GM12892 (cell line): ENCODE measurements at places on chromosomes 3 and 15.

DNA sequence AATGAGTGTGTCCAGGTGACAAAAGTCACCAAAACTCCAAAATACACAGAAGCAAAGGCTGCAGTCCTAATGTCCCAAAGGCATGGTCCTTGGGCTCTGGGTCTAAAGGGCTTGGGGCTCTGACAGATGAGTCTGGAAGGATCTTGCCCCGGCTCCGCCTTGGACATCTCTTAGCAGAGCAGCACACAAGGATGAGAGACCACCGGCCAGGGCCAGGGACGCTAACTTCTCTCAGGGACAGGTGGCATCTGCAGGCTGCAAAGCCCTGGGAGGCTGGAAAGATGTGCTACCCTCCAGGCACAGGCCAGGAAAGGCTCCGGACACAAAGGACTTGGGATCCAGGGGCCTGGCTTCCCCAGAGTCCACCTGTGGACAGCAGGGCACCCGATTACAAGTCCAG, 14.1 kb upstream of the SHISA5 start:
- no peak for DNase-seq

DNA sequence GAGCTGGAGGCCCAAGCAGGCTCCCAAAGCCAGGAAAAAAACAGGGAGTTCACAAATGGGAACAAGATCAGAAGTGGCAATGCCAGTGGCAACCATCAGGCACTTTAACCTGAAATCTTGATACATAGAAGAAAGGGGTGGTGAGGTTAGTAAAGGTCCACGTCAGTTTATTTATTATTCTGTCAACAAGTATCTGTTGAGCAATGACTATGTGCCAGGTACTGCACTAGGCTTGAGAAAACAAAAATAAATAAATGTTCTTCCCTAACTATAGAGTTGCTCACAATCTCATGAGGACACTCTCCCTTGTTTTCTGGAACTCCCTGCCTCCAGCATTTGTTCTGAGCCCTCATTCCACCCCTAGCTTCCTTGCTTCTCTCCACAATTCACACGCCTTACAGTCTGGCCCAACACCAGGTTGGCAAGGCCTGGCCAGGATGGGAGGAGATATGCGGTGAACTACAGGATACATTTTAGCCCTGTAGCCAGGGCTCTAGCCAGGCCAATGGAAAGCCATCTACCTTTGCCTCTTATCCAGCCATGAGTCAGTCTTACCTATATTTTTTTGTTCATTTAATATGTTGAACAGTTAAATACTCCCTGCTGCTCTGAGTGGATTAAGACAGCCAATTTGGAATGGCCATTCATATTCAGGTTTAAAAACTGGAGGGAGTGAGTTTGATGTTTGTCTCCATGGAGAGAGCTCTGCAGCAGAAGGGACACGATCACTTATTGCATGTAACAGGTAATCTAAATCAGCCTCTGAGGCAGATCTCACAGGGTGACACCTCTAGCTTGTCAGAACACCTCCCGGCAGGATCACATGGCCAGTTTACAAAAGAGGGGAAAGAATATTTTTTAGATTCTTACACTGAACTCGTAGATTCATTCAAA, 161.9 kb upstream of the ATP11B start:
- DNase-seq = no peak

GRCh38 chr15:32029409-32029861, 880 bp upstream of the CHRNA7 start:
- no peak for DNase-seq

DNA sequence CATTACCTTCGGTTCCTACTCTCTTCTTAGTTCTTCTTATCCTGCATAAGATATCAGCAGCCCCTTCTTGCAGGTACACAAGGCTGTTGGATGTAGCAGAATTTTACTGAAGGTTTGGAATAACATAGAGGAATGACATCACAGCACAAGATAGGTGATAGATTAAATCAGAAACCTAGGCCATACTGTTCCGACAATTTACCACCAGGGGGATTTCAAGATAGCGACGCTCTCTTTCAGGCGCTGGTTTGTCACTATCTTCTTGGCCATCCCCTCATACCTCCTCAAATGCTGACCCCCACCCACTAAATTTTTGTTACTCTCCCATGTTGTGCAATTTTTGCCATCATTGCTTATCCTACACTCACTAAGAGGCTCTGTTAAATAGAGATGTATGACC, 3.5 kb downstream of the SIDT1 start:
- no peak for DNase-seq

DNA sequence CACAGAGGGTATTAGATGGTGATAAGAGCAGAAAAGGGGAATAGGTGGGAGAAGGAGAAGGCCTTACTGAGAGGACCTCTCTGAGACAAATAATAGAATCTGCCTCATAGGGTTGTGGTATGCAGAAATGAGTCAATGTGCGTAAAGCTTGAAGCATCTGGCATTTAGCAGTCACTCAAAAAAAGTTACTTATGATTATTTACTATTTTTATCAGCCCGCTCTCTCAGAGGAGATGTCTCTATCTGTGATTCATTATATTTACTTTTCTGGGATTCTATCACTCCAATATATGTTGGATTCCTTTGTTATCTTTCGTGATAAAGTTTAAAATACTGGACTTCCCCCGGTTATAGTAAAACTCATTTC, 4.6 kb upstream of the TM4SF1 start:
- DNase-seq = no peak

DNA sequence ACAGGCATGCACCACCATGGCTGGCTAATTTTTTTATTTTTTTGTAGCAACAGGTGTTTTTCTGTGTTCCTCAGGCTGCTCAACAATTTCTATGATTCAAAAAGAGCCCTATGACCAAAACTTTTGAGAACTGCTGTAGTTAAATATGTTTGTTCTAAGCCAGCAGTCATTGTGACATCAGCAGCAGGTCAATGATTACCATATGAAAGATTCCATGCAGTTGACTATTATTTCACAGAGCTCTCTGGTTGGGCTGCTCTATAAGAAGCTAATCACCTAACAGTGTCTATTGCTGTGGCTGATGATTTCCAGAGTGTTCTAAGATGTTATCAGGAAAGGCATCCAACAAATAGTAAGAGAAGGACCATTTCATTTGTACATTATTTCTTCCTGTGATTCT, at the start of gene CCDC54:
TSS of gene CCDC54 (plus strand) at position 289 of the 400 bp plus-strand sequence. CDS start 149 bp downstream, outside the sequence.
- DNase-seq = no peak

- DNase-seq = no peak
These were observed 415.8 kb upstream of the GOLIM4 start for GRCh38 chr3:168511428-168512014.

- no peak for DNase-seq
These were observed 86.0 kb downstream of the PLXNA1 start for GRCh38 chr3:127068871-127069270.

DNA sequence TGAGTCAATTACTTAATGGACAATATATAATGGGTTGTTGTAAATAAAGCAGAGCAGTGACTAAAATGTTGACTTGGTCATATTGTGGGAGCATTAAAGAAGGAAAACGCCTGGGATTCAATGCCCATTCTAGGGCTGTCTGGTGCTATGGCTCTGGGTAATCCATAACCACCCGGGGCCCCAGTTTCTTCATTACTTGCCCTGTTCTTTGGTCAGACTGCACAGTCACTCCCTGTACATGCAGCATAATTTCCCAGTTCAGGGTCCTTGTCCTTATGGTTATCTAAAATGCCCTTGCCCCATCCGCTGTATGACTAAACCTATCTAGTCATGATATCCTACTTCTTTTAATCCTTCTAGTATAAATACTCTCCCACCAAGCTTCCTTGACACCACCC, 27.5 kb upstream of the DENND4A start:
- DNase-seq = no peak

GRCh38 chr3:39485547-39485946, 18.1 kb downstream of the MOBP start:
- DNase-seq = no peak

GRCh38 chr3:188573956-188574355, 420.0 kb downstream of the LPP start:
- DNase-seq = no peak

- DNase-seq = no peak
These were observed 55.8 kb downstream of the TBL1XR1 start for GRCh38 chr3:177141471-177141870.

DNA sequence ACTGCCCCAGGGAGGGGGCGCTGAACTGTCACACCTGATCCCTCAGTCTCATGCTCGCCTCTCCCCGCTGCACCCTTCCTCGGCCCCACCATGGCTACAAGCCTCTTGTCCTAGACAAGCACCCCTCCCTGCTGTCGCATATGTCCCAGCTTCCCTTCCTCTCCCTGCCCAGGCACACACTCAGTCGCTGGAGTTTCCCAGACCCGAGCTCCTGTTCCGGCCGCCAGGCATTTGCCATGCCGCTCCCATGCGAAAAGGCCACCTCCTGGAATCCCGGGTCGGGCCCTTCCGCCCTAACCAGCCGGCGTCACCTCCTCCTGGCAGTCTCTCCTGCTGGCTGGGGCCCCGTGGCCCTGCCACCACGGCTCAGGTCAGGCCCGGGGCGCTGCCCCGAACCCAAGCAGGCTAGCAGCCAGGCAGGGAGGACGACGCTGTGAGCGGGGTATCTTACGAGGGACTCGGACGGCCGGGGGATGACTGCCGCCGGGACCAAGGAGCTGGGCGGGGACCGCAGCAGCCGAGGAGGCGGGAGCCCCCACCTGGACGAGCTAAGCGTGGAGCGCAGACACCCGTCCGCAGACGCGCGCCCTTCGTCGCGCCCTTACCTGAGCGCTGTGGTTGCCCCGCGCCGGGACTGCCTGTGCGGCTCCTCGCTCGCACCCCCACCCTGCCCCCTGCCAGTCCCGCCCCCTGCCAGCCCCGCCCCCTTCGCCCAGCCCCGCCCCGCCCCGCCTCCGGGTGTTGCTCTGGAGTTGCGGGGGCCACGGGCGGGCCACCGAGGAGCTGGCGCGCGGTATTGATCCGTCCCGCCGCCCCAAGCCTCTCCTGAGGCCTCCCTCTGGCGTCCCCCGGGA, at the start of gene ALS2CL:
TSS of gene ALS2CL (minus strand) at position 642 of the 854 bp plus-strand sequence. CDS start 4,239 bp downstream, outside the sequence.
- peak; percentile 59 for DNase-seq

DNA sequence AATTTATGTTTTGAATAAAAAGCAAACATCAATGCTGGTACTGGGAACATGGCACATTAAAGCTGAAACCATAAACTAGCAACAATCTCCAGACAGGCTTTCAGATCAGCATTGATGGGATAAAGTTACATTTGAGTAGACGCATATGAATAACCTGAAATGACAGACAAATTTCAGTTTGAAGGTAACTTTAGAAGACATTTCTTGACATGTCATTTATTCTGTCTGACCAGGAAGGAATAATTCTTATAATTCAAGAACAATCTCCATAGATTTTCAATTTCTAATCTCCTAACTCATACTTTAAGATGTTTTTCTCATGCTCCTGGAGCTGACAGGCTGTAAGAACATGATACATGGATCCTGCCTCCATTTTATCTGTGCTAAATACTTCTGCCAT, 69.8 kb downstream of the PLCH1 start:
- no peak for DNase-seq

DNA sequence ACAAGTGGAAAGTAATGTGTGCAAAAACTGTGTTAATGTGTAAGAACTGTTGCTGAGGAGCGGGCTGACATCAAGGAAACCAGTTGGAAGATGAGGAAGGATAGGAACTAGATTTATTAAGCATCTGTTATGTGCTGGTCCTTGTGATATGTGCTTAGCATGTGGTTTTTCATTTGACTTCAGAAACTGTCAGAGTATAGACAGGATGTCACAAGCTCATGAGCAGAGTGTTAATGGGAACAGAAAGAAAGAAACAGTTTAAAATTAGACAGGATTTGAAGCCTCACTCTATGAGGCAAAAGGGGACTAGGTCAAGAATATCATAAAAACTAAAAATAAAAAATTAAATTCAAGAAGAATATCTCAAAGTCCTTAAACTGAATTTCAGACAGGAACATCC, 270.6 kb upstream of the DPPA4 start:
- no peak for DNase-seq

DNA sequence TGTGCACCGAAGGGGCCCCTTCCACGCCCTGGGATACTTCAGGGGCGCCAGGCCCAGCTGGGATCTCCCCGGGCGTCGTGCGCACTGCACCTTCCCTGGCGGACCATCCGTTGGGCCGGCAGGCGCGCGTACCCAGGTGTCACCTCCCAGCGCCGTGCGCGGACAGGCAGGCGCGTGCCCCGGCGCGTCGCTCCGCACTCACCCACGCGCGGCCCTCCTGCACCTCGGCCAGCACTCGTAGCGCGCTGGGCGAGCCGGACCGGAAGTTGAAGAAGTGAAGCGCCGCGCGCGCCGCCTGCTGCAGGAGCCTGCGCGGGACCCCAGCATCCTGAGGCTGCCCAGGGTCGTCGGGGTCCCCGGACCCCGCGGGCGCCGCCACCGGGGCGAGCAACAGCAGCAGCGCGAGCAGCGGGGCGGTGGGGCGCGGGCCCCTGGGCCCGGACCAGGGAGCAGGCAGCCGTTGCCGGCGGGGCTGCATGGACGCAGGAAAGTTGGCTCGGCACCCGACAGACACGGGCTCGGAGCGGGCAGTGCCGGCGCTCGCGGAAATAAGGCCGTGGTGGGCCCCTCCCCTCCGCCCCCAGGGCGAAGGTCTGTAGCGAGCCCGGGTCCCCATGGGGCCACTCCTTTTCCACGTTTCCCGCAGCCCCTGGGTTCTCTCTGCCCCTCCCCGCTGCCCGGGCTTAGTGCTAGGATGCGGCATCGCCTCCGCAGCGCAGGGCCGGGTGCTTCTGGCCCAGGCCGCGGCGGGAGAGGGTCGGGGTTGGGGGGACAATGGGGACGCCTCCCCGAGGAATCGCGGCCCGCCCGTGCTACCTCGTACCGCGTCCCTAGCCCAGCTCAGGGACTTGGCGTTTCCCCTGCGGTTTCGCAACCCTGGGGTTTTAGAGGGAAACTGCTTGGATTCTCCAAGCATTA, at the start of gene RARRES1:
TSS of gene RARRES1 (minus strand) at position 520 of the 918 bp plus-strand sequence. CDS start at position 478, 42 bp downstream.
- peak; percentile 61 for DNase-seq

GRCh38 chr3:141287326-141287725, 55.7 kb downstream of the PXYLP1 start:
- DNase-seq = no peak

- DNase-seq = no peak
These were observed 90.1 kb downstream of the TMCO5A start for GRCh38 chr15:38024293-38025091.

- no peak for DNase-seq
These were observed 7.2 kb upstream of the IL20RB start for GRCh38 chr3:136950623-136951022.

GRCh38 chr15:66981771-66982170, 83.6 kb upstream of the SMAD3 start:
- DNase-seq = no peak

DNA sequence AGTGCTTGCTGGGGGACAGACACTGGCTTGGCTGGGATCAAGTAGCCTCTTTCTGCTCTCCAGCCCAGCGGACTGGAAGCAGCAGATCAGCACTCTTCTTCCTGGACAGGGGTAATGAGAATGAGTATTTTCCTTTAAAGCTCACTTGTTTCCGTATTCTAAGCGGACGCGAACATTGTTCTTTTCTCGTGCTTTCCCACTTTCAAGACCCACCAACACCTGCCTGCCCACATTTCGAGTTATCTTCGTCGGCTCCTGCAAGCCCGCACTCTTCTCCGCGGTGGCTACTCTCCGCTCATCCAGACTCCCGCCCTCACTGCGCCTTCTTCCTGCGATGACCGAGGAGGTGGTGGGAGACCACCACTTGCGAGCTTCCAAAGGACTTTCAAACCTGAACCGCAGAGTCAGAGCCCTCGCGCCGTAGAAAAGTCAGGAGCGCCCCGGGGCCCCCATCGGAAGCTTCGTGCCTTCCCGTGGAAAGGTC, 1.6 kb upstream of the PPM1L start:
- no peak for DNase-seq

- peak; percentile 29 for DNase-seq
These were observed 843 bp downstream of the GLCE start for GRCh38 chr15:69161079-69161877.
